ENCODE measurements at places on chromosomes 3 and 15.

- no peak for DNase-seq
These were observed 4.2 kb downstream of the AMOTL2 start for GRCh38 chr3:134369861-134370596.

- DNase-seq: no peak
These were observed 99.6 kb downstream of the SHQ1 start for GRCh38 chr3:72748659-72749058.

- peak; percentile 30 for DNase-seq
These were observed 176.5 kb upstream of the LYSMD4 start for GRCh38 chr15:99909592-99910295.

- DNase-seq: peak; percentile 43
These were observed 20.0 kb downstream of the ATRIP start for GRCh38 chr3:48466386-48467109.

Data from M059J (cell line).